ENCODE measurements at places on chromosomes 3 and 15. TPM values are rescaled to one million over a fixed set of nuclear protein-coding genes. Genes with fewer than 3 reads are reported as not detected.

- DNase-seq = no peak
Measured at GRCh38 chr15:49063402-49064280, 17.4 kb upstream of the SECISBP2L start.

DNA sequence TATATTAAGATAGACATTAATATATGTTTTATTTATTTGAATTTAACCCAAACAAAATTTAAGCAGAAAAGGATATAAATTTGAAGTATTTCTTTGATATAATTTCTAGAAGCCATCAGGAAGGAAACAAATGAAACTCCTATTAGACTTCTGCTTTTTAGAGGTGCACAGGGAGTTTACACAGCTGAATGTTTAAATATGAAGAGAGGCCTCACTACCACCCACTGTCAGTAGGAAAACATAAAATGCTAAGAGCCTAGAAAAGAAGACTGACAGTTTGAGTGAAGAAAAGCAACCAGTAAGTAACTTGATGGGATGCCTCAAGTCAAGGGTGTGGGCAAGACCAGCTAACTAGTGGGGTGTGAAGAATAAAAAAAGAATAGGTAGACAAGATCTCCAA lies 19.7 kb downstream of the PLSCR2 start:
- no peak for DNase-seq

DNA sequence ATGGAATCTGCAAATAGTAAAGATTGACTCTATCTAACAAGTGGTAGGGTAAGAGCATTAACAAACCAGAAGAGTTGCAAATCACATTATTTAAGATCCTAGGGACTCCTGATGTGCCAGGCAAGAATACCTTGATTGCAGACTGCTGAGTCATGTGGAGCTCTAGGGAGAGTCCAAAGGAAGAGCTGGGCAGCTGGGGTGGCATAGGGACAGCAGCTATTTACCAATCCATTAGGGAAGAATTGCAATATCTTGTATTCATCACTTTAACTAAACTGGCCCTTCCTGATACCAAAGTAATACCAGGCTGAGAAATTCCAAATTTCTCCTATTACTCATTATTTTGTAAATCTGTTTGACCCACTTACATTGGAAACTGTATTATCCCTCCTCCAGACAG lies 52.2 kb upstream of the ACP3 start:
- no peak for DNase-seq

DNA sequence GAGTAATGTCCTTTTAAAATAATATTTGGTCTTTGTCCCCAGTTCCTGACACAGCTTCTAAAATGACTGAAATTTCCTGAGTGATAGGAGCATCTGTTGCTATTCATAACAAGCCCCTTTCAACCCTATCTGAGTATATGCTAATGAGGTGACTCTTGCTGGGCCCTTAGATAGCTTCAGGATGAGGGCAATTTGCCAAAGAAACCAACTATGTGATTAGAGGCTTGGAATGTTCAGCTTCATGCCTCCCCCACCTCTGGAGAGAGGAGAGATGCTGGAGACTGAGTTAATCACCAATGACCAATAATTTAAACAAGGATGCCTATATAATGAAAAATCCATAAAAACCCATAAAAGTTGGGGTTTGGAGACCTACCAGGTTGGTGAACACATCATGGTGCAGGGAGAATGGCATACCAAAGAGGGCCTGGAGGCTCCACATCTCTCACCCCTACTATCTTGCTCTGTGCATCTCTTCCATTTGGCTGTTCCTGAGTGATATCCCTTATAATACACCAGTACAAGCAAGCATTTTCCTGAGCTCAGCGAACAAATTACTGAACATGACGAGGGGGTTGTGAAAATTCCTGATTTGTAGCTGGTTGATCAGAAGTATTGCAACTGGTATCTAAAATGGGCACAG lies 189.2 kb downstream of the ECT2 start:
- DNase-seq = no peak

GRCh38 chr3:124620600-124621063 lies 109.6 kb upstream of the UMPS start:
- no peak for DNase-seq

DNA sequence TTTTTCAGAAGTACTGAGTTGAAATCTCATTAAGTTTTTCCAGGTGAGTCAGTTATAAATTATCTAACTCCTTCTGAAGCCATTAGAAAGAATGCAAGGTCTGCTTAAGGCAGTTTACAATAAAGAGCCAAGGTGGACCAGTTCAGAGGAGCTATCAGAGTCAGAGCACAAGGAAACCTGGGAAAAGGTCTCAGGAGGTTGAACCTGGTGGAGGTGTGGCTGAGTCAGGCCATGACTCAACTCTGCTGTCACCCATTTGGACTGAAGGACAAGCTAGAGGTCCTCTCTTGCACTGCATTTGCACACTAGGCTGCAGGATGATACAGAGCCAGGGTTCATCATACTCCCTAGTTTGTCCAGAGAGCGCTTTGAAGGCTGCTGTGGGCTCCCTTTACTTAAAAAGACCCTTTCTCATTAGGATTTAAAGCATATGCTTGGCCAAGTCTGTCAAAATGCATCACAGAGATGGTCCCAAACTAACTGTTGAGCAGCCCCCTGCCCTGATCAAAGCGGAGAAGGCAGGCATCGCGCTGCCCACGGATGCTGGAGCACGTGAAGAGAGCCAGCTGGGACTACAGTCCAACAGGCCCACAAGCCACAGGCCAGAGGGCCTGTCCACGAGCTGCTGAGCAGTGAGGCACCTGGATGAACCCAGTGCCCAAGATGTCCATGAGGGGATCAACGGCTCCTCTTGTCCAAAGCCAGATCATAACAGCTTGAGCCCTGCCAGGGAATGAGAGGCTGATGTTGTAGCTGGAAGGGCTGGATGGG lies 26.0 kb upstream of the MRPS22 start:
- DNase-seq = no peak

DNA sequence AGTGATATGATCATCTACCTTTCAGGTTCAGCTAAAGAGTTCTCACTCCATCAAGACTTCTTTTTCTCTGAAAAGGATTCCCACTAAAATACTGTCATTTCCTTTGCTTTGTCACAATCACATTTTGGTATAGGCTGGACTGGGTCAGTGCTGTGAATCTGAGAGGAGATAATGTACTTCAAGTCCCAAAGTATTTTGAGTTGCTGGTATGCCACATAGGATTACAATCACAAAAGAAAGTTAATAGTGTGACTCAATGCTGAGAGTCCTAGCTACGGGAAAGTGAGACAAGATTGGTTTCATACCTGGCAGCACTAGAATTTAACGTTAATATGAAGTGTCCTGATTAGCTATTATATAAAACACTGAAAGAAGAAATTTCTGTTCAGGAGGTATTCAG lies 1073.5 kb downstream of the FHIT start:
- DNase-seq = no peak

DNA sequence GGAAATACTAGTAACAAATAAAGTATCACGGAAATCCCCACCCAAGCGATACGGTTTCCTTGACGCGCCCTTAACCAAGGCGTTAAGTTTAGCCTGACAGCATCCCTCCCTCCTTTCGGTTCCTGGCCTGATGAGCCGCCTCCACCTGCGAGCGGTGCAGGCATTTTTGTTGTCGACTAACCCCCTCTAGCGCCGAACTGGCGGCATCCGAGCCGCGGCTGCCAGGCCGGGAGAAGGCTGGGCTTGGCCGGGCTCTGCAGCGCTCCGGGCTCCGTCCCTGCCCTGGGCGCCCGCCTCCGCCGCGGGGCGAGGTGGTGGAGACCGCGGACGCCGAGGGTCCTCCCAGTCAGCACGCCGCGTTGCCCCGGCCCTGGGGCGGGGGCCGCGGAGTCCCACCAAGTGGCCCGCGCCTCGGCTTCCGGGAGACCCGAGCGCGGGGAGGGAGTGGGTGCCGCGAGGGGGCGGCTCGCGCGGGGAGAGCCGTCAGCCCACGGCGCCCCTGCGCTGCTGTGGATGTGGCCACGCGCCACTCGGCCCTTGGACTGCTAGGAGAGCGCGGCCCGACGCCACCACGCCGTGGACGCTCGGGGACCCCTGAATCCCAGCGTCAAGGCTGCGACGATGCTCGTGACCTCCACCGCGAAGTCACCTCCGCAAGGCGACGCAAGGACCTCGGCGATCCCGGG lies 1.1 kb upstream of the EPHA6 start:
- DNase-seq = peak; percentile 70

TUBGCP5 gene
- 17.1 TPM for total RNA-seq

Measured in ascending aorta (tissue), 2 donors.